ENCODE measurements at places on chromosomes 7 and 10.

GRCh38 chr7:30594048-30594539, 584 bp upstream of the GARS1 start:
- DNase-seq: peak; percentile 26

DNA sequence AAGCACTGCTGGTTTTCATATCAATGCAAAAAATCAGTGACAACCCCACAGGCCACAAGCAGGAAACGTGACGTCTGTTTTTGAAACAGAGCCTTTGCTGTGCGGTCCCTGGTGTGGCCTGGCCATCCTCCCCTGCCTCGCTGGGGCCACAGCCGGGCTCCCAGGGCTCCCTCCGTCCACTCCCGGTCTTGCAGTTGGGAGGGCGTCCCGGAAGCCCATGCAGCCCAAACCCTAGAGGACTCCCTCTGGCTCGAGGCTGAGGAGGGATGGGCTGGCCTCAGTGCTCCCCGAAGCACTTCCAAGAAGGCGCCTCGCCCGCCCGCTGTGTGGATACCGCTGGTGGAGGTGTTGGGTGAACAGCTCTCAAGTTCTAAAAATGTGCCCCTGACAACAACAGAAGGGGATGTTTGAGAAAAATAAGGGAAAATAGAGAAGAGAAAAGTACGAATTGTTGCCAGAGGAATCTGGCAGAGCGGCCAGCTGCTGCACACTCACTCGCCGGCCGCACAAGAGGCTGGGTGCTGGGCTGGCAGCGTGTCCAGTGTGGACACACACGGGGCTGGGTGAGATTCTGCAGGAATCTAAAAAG, 73.5 kb downstream of the ZRANB1 start:
- DNase-seq: no peak

- DNase-seq: no peak
Observed at GRCh38 chr10:103552856-103553742, 59.6 kb downstream of the NEURL1 start.

- DNase-seq: no peak
Observed at GRCh38 chr7:108653526-108653925, 83.9 kb downstream of the DNAJB9 start.

DNA sequence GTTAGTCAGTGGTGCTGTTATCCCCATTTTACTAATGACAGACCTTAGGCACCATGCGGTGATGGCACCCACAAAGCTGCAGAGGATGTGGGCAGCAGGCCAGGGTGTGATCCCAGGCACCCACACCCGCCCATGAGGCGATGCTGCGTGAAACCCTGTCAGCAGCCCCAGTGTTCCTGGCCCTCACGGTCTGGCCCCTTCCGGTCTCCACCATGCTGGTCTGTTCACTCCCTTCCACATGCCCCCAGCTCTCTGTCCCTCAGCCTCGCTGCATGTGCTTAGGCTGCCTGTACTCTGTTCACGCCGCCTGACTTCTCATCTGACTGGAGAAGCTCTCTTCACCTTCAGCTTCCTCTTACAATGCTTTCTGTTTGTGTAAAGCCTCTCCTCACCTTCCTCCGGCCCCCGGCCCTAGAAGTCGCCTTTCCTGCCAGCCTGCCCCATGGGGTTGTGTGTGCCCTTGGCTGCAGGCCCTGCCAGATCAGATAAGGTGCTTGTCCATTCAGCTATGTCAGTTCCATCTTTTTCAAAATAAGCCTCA, 17.6 kb upstream of the ORAI2 start:
- peak; percentile 57 for DNase-seq

GRCh38 chr10:103204353-103205255, 11.5 kb upstream of the NT5C2 start:
- no peak for DNase-seq

DNA sequence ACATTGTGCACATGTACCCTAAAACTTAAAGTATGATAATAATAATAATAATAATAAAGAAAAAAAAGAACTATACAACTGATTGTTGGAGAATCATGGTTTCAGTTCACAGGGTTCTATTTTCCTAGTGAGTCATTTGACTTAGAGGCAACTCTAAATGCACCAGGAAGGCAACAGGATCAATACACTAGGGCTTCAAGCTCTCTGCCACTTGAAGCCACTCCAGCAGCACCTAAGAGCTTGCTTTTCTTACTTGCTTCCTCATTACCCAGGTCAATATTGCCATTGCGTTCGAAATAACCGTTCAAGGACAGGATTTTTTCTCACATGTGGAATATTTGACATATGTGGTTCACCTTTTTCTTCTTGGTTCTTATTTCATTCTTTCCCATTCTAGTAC, 189.7 kb downstream of the GRM3 start:
- DNase-seq: no peak

- DNase-seq: no peak
Observed at GRCh38 chr10:96075977-96076376, 32.6 kb downstream of the CCNJ start.

GRCh38 chr7:1020849-1021251, 23.5 kb upstream of the GPR146 start:
- DNase-seq: no peak

DNA sequence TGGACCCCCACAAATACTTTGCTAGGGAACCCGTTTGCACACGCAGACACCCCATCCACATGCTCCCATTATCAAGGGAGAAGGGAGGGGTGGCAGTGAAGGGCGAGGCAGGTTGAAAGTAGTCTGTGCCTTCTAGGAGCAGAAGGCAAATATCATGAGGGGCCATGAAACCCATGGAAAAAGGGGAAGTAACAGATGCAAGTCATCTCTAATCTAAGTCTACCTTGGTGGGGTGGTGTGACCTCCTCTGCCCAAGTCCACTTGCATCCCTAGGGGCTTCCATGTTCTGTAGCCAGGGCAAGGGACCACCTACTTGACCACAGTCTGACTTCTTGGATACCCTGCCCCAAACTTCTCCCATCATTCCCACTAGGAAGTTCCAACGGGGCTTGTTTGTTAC, 5.5 kb downstream of the GIMAP6 start:
- no peak for DNase-seq

GRCh38 chr7:151239837-151240459, 7.7 kb downstream of the CHPF2 start:
- no peak for DNase-seq
